ENCODE measurements at places on chromosomes 7 and 10.

DNA sequence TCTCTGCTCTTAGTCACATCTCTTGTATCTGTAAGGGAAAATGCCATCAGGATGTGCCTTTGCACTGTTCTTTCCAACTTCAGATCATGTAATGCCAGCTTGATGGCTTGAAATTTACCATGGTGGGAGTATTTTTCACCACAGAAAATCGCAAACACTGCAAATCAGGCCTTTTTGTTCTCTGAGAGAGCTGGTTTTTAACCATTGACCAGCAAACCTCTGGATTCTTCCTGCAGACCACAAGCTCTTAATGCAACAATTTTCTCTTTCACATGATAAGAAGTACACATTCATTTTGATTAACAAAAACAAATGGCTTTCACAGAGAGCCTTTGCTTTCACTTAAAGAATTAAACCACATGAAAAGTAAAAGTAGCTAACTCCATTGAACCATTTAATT is 145.4 kb upstream of the NEBL start:
- no peak for DNase-seq

DNA sequence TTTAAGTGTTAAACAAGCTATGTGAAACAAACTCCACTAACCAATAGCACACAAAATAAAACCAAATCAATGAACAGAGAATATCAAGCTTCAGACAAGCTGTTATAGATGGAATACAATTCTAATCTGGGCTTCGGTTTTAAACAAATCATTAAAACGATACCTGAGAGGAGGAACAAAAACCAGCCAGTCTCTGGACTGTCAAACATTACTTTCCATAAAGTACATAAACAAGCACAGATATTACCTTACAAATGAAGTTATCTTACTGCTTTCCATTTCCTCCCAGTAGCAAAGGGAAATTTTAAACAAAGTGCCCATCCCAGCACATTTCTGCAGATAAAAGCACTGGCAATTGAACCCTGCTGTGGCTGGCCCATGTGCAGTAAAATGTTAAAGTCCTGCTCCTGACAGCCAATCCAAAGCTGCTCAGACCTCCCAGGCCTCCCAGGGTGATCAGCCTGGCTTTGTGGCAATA is 128.0 kb downstream of the NRCAM start:
- peak; percentile 72 for DNase-seq

- no peak for DNase-seq
Measured at GRCh38 chr7:53542157-53542556, 506.7 kb downstream of the POM121L12 start.

DNA sequence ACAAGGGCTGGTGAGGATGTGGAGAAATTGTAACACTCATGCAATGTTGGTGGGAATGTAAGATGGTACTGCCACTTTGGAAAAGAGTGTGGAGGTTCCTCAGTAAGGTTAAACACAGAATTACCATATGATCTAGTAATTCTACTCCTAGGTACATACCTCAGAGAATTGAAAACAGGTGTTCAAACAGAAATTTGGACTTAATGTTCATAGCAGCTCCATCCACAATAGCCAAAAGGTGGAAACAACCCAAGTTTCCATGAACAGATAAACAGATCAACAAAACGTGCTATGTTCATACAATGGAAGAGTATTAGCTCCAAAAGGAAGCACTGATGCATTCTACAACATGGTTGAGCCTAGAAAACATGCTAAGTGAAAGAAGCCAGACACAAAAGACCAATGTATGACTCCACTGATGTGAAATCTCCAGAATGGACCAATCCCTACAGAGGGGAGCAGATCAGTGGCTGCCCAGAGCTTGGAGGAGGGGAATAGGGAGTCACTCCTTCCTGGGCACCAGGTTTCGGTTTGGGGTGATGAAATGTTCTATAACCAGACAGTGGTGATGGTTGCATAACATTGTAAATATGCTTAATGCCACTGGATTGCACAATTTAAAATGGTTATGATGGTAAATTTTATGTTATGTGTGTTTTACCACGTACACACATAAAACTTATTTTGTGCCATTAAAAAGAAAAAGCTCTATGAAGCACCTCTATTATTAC is 5.7 kb upstream of the WDR86 start:
- DNase-seq = peak; percentile 100

- no peak for DNase-seq
Measured at GRCh38 chr7:41175435-41175834, 527.5 kb downstream of the INHBA start.

DNA sequence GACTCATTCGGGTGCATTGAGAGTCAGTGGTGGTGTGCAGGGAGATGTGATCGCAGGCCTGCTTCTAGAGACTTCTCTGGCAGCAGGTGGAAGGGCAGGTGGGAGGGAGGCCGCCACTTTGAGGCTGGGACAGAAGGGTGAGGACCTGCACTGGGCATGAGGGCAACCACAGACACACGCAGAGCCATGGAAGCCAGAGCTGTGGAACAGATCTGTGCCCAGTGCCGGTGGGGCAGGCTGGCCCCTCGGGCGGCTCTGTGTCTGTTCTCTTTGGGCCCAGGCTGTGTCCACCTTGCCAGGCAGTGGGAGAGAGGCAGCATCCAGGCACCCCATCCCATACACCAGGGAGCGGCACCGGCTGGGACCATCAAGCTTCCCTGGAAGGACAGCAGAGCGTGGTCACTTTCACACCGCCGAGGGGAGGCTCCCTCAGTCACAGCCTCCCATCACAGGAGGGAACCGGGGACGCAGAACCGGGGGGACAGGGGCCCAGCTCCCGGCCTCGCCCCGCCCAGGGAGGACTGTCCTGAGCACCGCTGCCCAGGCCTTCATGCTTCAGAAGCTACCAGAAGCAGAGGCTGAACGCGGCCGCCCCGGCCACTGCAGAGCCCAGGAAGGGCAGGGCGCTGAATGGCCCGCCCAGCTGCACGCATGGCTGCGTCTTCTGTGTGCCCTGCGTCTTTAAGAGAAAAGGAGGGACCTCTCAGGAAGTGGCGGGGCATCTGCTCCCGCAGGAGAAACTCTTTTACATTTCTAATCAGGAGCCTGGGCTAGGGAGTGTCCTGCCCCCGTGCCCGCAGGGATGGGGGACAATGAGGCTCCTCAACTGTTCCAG is 32.1 kb downstream of the EN2 start:
- no peak for DNase-seq

DNA sequence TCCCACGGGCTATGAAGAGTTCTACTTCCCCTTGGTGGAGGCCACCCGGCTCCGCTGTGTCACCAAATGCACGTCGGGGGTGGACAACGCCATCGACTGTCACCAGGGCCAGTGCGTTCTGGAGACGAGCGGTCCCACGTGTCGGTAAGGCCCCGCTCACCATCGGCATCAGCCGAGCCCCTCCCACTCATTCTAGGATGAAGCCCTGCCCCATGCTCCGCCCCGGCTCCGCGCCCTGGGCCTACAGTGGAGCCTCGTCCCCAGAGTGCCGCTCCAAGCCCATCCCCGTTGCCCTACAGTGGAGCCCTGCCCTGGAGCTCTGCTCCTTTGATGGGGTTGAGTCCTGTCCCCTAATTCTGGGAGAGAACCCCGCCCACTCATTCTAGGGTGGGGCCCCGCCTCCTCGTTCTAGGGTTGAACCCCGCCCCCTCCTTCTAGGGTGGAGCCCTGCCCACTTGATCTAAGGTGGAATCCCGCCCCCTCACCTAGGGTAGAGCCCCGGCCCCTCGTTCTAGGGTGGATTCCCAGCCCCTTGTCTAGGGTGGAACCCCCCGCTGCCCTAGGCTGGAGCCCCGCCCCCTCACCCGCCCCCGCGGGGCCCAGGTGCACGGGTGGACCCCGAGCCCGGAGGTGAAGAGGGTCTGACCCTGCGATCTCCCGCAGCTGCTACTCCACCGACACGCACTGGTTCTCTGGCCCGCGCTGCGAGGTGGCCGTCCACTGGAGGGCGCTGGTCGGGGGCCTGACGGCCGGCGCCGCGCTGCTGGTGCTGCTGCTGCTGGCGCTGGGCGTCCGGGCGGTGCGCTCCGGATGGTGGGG is 3.4 kb upstream of the MUC12 start:
- no peak for DNase-seq

GRCh38 chr7:73397521-73398281 is 35.9 kb upstream of the FZD9 start:
- no peak for DNase-seq

GRCh38 chr7:152587366-152587765 is 88.6 kb downstream of the XRCC2 start:
- DNase-seq = no peak

DNA sequence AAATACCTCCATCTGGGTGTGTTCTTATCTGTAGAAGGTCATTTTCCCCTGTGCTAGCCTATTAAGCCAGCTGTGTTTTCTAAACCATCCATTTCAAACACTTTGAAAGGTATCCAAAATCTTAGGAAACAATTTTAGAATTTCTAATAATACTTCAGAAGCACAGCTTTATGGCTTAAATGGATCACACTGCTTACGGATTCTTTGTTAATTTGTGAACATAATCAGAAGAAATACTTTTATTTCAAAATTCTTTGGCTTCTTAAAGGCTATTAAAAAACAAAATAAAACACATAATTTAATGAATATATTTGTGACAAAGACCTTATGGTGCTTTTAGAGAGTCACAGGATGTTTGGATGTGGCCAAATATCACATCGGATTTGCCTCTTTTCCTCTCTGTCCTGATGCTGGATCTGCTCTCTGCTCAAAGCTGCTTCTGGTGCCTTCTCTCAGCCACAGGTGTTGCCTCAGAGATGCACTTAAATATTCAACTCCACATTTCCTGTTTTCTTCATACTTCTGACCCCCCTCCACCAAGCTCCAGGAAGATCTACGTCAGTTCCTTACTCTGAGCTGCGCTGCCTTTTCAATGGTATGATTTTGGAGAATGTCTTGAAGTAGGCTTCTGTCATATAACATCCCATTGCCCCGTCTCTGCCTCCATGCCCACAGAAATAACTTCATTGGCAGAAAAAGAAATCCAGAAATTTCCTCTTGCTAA is 230.6 kb downstream of the MLLT10 start:
- no peak for DNase-seq

DNA sequence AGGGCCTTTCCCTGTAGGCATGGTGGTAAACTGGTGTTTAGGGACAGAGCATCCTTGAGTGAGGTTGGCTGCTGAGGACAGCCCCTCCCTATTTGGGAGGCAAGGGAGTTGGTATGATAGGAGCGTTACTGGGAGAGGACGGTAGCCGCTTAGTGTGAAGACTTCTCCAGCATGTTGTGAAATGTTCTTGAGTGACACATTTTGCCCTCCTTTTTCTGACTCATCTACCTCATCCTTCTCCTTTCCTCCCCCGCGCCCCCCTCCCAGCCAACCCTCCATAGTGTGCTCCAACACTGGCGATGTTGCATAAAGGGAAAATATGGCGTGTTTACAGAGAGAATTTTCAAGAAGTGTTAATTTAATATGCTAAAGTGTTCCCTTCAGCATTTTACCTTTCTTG is 645.0 kb upstream of the GALNT17 start:
- no peak for DNase-seq

DNA sequence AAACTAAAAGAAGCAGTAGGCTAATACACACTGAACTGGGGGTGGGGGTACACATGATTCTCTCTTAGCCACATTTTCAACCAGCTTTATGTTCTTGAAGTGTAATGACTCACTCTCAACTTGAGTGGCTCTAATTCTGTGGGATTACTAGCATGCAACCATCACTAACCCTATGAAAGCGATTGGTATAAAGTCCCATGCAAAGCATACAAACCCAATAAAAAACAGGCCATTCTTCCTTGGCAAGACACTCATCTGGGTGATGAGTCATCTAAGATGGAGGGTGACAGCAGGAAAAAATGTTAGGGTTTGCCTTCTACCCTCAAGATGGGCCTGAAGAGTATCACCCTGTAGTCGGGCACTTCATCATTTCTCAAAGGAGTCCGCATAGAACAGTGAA is 14.9 kb upstream of the PON3 start:
- DNase-seq = no peak

Measured in MV-4-11 (cell line).